ENCODE measurements at places on chromosomes 4 and X. TPM values are rescaled to one million over a fixed set of nuclear protein-coding genes. Genes with fewer than 3 reads are reported as not detected.

The SLC25A43 gene
- total RNA-seq = 1.4 TPM

The MGARP gene
- total RNA-seq = not detected

The GPC4 gene
- total RNA-seq = not detected

The PPEF2 gene
- total RNA-seq = 0.30 TPM

The EDA gene
- 1.4 TPM for total RNA-seq

The SLC49A3 gene
- 0.73 TPM for total RNA-seq

The FAM184B gene
- not detected for total RNA-seq

The HPF1 gene
- total RNA-seq = 3.1 TPM

The ANXA10 gene
- not detected for total RNA-seq

The CC2D2A gene
- not detected for total RNA-seq

- no peak for DNase-seq
Measured at GRCh38 chrX:39133971-39134370, 332.7 kb downstream of the MID1IP1 start.

- no peak for DNase-seq
Measured at GRCh38 chrX:42704454-42704853, 73.5 kb downstream of the PPP1R2C start.

DNA sequence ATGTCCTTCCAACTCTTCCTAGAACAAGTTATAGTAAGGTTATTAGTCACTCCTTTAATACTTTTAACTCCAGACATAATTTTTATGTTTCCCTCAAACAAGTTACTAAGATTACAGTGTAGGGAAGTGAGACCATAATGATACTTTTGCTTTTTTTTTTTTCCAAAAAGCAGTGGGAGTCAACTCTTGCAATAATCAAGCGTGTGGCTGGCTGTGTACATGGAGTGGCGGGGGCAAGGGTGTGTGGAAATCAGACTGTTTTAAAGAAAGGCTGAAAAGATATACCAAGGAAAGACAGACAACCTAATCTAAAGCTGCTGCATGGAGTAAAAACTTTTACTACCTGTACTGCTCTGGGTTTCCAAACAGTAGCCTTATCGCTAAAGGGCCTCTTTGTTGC, 4.1 kb downstream of the NOA1 start:
- DNase-seq = no peak

DNA sequence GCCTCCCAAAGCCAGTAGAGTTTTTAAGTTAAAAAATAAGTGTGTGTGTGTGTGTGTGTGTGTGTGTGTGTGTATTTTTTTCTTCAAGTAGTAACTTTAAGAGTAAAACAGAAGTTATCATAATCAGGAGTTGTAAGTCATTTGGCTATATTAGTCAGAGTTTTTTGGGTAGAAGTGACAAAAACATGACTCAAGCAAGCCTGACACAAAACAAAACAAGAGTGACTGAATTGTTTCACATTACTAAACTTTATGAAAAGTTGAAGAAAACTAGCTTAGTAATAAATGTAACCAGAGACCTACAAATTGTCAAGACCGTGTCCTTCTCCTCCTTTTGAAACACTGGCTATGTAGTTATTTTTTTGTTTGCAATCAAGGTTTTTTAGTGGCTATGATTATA, 738.0 kb upstream of the PITX2 start:
- no peak for DNase-seq

DNA sequence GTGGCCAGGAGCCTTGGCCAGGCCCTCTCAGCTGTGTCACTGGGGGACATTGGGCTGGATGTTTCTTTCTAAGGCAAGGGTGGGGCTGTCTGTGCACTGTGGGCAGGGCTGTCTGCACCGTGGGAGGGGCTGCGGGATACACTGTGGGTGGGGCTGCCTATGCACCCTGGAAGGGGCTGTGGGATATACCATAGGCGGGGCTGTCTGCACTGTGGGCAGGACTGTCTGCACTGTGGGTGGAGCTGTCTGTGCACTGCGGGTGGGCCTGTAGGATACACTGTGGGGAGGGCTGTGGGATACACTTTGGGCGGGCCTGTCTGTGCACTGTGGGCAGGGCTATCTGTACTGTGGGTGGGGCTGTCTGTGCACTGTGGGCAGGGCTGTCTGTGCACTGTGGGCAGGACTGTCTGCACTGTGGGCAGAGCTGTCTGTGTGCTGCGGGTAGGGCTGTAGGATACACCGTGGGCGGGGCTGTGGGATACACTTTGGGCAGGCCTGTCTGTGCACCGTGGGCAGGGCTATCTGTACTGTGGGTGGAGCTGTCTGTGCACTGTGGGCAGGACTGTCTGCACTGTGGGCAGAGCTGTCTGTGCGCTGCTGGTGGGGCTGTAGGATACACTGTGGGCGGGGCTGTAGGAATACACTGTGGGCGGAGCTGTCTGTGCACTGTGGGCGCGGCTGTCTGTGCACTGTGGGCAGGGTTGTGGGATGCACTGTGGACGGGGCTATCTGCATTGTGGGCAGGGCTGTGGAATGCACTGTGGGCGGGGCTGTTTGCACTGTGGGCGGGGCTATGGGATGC, 31.1 kb downstream of the ACOX3 start:
- DNase-seq = peak; percentile 95

DNA sequence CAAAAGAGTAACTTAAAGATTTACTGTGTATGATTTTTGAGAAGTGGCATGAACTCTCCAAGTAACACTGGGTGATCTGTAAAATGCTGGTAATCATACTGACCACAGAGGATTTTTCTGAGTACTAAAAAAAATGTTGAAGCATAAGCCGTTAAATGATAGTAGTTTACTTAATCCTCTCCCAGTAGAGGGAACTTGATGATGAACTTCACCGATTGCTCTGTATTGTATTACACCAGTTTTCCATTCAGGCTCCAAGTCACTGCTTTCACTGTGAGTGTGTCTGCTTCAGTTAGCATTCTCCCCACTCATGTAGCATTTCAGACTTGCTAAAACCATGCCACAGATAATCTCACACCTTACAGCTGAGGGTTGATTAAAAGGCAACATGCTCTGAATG, 294.1 kb downstream of the GBA3 start:
- no peak for DNase-seq

DNA sequence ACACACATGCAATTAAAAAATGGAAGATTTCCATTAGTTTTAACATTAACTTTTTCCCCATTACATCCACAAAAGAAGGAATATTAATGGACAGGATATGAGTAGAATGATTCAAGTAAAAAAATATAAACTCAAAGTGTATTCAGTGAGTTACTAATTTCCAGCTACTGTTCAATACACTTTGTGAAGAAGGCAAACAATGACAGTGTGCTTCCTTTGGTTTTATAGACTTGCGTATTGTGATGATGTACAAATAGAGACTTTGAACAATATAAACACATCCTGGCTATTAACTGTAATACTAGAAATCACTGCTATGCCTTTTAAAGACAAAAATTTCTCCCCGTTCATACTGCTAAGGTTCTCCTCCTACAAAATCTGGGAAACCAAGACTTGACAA, 171.4 kb downstream of the ASB9 start:
- no peak for DNase-seq

DNA sequence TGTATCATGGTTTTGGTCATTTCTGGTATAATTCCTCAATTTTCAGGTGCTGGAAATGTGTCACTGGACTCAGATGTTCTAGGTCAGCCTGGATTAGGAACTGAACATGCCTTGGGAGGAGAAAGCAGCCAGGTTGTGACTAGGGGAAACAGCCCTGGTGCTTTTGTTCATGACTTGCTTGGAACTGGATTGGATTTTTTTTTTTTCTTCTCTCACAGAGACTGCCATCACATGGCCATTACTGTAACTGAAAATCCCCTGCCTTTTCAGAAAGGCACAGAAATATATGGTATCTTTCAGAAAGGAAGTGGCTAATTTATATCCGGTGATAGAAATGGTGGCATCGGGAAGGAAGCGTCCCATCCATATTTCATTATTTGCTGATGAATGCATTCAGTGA, 34.6 kb downstream of the SEPTIN11 start:
- no peak for DNase-seq

- no peak for DNase-seq
Measured at GRCh38 chr4:47154816-47155370, 123.5 kb downstream of the GABRB1 start.

DNA sequence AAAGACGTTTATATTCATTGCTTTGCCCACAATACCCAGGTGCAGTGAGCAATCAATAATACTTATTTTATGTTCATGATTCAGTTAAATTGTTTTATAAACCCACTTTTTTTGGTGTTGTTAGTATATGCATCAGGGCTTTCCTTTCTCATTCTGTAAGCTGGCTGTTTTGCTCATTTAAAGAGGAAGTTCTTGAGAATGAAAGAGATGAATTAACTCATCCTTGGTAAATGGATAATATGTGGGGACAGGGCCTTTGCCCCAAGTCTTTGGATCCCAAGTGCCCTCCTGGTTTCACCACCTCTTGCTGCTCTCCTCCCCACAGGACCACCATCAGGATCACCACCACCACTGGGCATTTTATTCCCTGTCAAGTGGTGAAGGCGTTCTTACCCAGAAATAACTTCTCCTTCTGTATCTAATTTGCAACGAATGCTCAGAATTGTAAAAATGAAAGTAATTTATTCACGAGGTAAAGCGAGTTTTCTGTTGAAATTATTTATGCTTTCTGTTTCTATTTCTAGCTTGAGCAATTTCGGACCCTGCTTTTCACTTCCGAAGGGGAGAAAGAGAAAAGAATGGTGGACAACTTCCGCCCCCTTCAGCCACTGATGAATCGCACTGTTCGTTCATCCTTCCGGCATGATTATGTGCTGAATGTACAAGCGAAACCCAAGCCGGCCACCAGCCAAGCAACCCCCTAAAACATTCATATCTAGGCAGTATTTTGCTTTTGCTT, 8.2 kb upstream of the ZRSR2 start:
- no peak for DNase-seq

DNA sequence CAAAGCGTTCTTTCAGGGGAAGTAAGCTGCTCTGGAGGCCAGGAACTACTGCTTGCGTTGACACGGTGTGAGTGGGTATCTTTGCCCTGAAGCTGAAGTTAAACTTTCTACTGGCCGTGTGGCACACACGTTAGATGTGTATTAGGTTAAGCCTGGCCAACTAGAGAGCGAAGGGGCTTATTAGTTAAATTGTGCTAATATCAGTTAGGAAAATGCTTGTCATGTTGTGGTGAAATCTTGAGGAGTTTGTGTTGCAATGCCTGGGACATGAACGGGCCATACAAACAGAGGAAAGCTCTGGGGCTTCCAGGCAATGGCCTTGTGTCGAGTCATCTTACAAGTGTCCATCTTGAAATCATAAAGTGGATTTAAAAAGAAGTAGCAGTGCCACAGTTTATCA, 62.6 kb downstream of the NSUN7 start:
- DNase-seq = no peak

GRCh38 chrX:154981116-154981411, 41.5 kb downstream of the F8 start:
- no peak for DNase-seq

DNA sequence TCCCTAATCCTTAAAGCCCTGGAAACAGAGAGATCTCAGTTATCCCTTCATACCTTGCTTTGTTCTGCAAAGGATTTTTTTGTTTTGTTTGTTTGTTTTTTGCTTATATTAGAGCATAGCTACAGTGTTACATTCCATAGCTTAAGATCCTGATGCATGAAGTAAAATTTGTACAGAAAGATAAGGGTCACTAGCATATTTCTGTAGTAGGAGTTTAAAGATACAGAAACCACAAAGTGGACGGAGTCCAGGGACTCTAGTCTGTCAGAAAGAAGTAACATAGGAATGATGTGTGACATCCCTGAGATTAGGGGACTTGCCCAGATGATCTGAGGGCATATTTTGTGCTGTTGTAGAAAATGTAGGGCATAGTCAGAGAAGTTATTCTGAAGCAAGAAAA, 151.9 kb upstream of the PLAC1 start:
- no peak for DNase-seq

GRCh38 chr4:5204781-5205180, 153.5 kb downstream of the STK32B start:
- no peak for DNase-seq

- DNase-seq = no peak
Measured at GRCh38 chrX:129522184-129523078, 859 bp downstream of the SMARCA1 start.

DNA sequence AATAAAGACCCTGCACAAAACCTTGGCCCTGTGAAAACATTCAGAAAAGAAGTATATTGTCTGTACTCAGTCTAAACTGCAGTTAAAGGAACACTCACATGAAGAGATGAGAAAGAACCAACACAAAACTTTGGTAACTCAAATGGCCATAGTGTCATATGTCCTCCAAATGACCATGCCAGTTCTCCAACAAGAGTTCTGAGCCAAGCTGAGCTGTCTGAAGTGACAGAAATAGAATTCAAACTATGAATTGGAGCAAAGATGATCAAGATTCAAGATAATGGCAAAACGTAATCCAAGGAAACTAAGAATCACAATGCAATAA, 739.3 kb upstream of the NDST4 start:
- no peak for DNase-seq

All from CD8-positive, alpha-beta T cell (primary cell).